ENCODE measurements at places on chromosomes 13 and 19. TPM values are rescaled to one million over a fixed set of nuclear protein-coding genes. Genes with fewer than 3 reads are reported as not detected.
A peak's percentile ranks its signal among the peaks of the same experiment; 100 is the strongest.

The ZNF792 gene
- 9.9 TPM for total RNA-seq

DNA sequence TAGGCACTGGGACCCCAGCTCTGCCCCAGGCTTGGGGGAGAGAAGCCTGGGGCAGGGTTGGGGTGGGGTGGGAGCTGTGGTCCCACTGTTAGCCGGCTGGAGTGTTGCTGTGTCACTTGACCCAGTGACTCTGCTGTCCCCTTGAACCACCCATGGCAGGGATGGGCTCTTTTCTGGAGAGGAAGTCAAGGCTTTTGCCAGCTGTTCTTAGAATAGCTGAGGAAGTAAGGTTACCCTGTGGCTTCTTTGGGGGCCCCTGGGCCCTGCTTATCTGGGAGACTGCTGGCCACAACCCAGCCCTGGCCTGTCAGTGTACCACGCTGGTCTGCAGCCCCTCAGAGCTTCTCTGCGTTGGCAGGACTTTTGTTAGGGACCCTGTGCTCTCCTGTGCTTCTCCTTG is 9.1 kb downstream of the PNPLA6 start:
- no peak overlapping the region for H3K4me3 ChIP-seq
- peaks cover 13% of the 10 kb centered on the region for H3K4me1 ChIP-seq
- no peaks in the 10 kb centered on the region for H3K27me3 ChIP-seq
- peaks cover 35% of the 10 kb centered on the region for H3K36me3 ChIP-seq
- H3K27ac ChIP-seq = no peak overlapping the region
- DNase-seq = no peak

The FLT3LG gene
- 49.3 TPM for total RNA-seq

The RPS15 gene
- total RNA-seq = 1,471 TPM

- peak overlapping the region; percentile 87 for H3K27ac ChIP-seq
- H3K36me3 ChIP-seq = peaks cover 16% of the 10 kb centered on the region
- no peak for DNase-seq
- H3K27me3 ChIP-seq = peaks cover 13% of the 10 kb centered on the region
- peak overlapping the region; percentile 93 for H3K4me3 ChIP-seq
Observed at GRCh38 chr13:114131583-114132418, 622 bp downstream of the RASA3 start.

DNA sequence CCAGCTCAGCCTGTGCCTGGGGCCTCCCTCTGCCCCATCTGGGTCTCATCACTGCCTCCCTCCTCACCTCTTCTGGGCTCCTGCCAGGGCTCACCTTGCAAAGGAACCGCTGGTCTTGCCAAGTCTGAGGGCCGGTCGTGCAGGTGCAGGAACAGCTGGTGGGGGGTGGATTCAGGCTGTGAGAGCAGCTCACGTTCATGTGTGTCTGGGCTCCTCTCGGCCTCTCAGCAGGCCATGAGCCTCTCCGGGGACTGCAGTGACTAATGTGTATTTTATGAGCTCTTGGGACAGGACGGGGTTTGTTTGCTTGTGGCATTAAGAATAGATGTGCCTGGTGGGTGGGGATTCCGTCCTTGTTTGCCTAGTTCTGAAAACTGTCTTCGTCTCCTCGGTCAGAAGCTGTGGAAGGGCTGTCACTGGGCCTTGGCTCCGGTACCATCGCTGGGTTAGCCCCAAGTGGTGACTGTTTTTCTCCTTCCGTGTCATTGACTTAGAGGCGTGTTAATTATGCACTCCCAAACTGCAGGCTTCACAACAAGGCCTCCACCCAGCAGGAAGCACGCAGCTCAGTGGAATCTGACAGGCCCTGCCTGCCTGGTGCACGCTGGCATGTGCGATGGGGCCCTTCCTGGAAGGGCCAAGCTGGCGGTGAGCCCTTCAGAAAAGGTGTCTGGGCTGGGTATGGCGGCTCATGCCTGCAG is 77.6 kb downstream of the KDM4B start:
- no peaks in the 10 kb centered on the region for H3K4me1 ChIP-seq
- peaks cover 12% of the 10 kb centered on the region for H3K36me3 ChIP-seq
- H3K27ac ChIP-seq = no peak overlapping the region
- H3K27me3 ChIP-seq = no peaks in the 10 kb centered on the region

GRCh38 chr19:32082028-32082427 is 263.4 kb upstream of the ZNF507 start:
- no peak for DNase-seq
- H3K4me3 ChIP-seq = no peak overlapping the region
- H3K4me1 ChIP-seq = no peaks in the 10 kb centered on the region
- no peaks in the 10 kb centered on the region for H3K36me3 ChIP-seq
- H3K27me3 ChIP-seq = no peaks in the 10 kb centered on the region
- no peak overlapping the region for H3K27ac ChIP-seq

The ZNF468 gene
- 14.7 TPM for total RNA-seq

The PHF11 gene
- total RNA-seq = 47.9 TPM

The MPV17L2 gene
- 14.5 TPM for total RNA-seq

- no peak for DNase-seq
- H3K27me3 ChIP-seq = no peaks in the 10 kb centered on the region
- H3K4me1 ChIP-seq = peaks cover 17% of the 10 kb centered on the region
- no peak overlapping the region for H3K4me3 ChIP-seq
- H3K36me3 ChIP-seq = no peaks in the 10 kb centered on the region
- no peak overlapping the region for H3K27ac ChIP-seq
Observed at GRCh38 chr13:40233731-40234195, 432.7 kb downstream of the FOXO1 start.

The EID2 gene
- total RNA-seq = 18.3 TPM

- H3K4me3 ChIP-seq = no peak overlapping the region
- peaks cover 5% of the 10 kb centered on the region for H3K4me1 ChIP-seq
- no peak overlapping the region for H3K27ac ChIP-seq
- no peak for DNase-seq
Observed at GRCh38 chr19:58397533-58398037, 2.1 kb downstream of the RNF225 start.

GRCh38 chr19:39670998-39671397 is 15.3 kb downstream of the LGALS16 start:
- H3K4me1 ChIP-seq = peaks cover 19% of the 10 kb centered on the region
- DNase-seq = no peak
- no peaks in the 10 kb centered on the region for H3K36me3 ChIP-seq

DNA sequence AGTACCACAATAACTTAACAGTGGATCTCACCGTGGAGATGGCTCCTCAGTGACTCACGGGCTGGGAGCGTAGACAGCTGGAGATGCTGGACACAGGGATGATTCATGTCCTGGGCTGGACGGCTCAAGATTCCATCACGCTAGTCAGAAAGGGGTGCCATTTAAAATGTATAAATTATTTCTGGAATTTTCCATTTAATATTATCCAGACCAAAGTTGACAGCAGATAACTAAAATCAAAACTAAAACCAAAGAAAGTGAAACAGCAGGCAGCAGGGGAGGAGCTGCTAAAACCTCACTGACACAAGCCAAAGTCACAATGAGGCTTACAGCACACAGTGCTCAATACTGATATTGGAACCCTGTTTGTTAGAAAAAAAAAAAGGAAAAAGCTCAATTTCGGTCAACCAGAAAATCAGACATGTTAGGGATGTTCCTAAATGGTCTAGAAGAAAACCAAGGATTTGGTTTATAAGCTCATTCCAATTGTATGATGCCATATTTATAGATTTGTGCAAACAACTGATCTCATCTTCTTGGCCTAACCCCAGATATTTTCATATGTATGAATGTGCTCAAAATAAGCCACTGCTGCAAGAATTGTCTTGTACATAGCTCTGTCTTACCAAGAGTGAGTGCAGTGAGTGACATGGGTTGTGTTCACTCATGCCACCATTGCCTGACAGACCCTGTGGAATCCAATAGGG is 111.8 kb downstream of the SACS start:
- H3K36me3 ChIP-seq = no peaks in the 10 kb centered on the region
- peaks cover 5% of the 10 kb centered on the region for H3K27me3 ChIP-seq
- DNase-seq = no peak
- peaks cover 48% of the 10 kb centered on the region for H3K4me1 ChIP-seq

Measured in activated T-helper 2 cell treated with anti-CD3 and anti-CD28 coated beads, Interferon-gamma antibody, Interleukin-2, Interleukin-4, amounts not matched to agents 10 μg/mL and 5 μg/mL and 100 μg/mL, durations not matched to agents 14 hours and 24 hours and 36 hours (primary cell).